ENCODE measurements at places on chromosomes 2 and 18.

DNA sequence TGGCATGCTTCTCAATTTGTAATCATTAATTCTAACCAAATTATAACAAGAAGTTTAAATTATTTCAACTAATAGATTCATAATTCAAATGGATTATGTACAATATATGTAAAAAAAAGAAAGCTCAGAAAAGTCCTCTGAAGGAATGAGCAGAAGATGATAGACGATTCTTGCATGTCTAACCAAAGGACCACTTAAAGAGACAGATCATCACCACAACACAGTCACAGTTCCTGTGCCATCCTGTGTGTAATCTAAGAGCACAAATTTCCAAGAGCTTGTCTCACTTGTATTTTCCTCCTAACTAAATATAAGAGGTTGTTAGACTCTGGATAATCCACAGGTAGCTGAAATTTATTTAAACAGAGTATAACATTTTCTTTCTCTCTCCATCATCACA is 122.3 kb upstream of the CD226 start:
- DNase-seq = no peak

- no peak for DNase-seq
Measured at GRCh38 chr18:58653814-58654509, 17.3 kb upstream of the MALT1 start.

DNA sequence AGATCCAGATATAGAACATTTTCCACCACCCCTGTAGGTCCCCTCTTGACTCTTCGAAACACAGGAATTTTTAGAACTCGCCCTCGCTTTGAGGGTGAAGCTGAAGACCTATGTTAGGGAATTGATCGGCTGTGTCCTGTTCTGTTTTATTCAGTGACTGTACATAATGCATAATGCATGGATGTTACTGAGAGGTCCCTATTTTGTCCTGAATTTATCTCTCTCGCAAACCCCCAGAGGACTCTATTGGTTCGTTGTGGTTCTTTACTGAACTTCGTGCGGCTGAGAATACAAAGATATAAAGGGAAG is 431 bp upstream of the EIF5B start:
- no peak for DNase-seq

GRCh38 chr2:85462322-85462721 is 43.8 kb downstream of the SH2D6 start:
- DNase-seq = no peak

DNA sequence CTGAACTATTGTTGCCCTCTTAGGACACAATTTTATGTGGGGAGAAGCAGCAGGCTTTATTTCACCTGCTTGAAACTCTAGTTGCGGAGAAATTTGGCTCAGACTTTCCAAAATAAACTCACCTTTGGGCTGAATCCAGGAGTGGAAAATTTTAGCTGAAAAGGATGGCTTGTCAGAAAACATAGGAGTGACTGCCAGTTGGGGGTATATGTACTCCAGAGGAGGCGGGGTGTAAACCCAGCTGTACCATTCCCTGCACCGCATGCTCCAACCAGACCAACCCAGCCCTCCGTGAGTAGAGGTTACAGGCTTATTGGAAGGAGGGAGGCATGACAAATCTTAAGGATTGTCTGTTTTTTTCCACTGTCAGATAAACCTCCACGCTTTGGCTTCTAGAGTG is 53.8 kb downstream of the PRKCE start:
- DNase-seq = no peak

- DNase-seq = no peak
Measured at GRCh38 chr2:144461308-144461766, 58.6 kb downstream of the ZEB2 start.

- no peak for DNase-seq
Measured at GRCh38 chr2:241677392-241677791, 9.2 kb downstream of the DTYMK start.

GRCh38 chr2:54372361-54372760 is 83.8 kb upstream of the SPTBN1 start:
- DNase-seq = no peak

DNA sequence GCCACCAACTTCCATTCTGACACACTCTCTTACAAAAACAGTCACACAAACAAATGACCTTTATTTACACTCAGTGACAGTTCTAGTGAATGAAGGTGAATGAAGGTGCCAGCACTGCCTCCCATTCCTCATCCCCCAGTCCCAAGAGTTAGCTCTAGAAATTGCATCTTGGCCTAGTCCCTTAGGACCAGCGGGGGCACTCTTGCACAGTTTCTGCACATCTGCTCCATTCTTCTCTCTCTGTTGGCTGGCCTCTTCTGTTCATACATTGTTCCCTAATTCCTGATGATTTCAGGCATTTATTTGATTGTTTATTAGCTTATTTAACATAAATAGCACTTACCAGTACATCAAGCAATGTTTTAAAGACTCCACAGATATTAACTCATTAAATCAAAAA is 30.9 kb downstream of the GAREM1 start:
- peak; percentile 16 for DNase-seq

GRCh38 chr2:129464036-129464435 is 515.4 kb upstream of the RAB6C start:
- DNase-seq = no peak

- DNase-seq = no peak
Measured at GRCh38 chr18:6270771-6271216, 143.9 kb downstream of the L3MBTL4 start.

- no peak for DNase-seq
Measured at GRCh38 chr2:185978634-185979407, 240.2 kb downstream of the FSIP2 start.

GRCh38 chr18:55353806-55354205 is 234.2 kb downstream of the TCF4 start:
- no peak for DNase-seq

DNA sequence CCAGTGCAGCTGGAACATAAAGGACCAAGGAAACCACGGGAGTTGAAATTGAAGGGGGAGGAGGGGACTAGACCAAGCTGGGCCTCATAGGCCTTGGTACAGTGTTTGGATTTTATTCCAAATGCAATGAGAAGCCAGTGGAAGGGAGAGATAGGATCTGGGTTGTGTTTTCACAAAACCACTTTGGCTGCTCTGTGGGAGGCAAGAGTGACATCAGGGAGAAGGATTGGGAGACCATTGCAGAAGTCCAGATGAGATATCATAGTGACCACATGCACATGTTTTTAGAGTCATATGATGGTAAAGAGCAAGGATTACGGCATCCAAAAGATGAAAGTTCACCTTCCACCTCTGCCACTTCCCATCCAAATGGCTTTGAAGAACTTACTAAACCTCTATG is 210.2 kb downstream of the PAX3 start:
- no peak for DNase-seq

DNA sequence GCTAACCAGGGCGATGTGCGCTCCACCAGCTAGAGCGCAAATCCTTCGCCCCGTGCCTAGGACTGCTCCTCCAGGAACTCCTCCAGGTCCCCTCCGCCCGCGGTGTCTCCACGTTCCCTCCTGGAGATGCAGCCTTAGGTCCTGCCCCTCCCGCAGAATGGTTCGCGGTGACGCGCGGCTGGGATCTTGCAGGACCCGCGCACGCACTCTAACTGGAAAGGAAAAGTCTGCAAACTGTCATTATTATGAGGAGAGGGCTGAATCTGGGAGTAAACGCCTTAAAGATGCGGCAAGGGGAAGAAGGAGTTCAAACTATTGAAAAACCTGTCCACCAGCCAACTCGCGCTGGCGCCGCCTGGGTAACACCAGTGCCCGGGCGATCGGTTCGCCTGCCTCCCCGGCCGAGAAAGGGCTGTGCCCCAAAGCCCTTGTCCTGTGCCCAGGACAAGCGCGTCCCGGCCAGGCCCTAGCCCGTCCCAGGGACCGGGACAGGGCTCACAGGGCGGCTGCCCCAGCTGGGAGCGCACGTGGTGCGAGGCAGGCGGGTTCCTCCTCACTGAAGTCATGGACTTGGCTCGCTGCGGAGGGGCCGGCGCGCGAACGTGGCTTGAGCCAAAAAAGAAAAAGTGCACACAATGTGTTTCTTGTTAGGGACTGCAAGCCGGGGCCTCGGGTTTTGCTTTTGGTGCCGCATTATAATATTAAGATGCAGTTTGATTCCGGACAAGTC is 5.5 kb upstream of the ID2 start:
- peak; percentile 37 for DNase-seq

DNA sequence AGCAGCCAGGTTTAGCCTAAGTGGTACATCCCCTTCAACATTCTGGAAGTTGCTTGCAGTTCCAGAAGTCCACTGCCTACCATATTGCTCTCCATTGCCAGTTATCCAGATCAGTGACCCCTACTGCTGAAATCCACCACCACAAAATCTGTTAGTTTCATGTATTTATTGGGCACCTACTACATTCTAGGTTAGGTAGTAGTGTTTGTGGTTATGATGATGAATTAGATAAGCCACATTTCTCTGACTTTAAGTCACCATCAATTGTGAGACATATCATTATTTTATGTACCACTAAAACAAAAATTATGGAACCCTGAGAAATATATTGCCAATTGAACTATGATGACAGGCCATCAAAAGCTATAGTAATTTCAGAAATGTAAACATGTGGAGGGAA is 139.5 kb upstream of the PKDCC start:
- DNase-seq = no peak

DNA sequence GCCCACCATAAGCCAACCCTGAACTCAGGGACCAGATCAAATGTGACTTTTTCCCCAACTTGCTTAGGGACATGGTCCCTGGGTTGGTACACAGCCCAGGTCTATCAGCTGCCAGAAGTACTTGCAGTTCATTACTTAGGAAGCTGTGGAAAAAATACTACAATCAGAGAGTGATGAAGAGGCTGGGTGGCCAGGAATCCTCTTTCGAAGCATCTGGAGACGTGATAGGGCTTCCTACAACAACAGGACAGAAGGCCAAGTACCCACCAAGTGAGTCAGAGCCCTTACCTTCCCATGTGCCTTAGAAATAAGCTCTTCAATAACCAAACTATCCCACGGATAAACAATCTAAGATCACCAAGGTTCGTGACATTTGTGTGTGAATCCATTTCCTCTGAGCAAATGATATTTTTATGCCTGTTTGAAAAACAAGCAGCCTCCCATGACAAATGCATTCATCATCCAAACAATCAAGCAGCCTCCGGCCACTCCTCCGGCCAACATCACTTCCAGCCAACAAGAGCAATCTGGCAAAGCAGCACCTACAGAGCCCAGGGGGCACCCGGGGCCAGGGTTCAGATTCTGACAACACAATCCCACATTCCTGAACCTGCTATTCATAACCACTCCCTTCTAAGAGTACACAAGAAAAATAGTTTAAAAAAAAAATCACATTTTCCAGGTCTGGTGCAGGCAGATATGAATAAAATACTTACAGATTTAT is 26.4 kb downstream of the TBC1D8 start:
- DNase-seq = no peak

DNA sequence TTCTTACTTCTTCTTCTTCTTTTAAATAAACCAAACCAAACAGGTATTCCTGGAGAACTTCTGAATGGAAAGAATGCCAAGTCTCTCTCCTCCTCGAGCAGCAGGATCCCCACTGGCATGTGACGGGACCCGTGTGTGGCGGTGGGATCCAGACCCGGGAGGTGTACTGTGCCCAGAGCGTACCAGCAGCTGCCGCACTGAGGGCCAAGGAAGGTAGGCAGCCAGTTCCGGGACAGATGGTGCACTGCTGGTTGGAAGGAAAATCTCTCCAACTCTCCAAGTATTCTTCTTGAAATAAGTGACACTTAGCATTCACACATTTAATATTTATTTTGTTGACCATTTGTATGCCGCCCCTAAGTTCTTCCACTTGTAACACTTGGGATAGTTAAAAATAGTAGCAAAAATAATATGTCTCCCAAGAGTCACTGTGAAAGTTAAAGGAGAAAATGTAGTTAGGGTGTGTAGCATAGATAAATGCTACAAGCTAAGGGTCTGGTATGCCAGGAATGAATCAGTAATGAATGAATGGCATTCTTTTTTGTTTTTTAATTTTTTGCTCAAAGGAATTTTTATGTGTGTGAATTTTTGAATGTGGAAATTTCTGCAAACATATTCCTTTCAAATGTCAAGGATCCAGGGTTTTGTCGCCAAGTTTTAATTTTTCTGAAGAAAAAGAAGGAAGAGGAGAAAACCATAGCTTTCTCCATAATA is 349.9 kb downstream of the THSD7B start:
- no peak for DNase-seq

DNA sequence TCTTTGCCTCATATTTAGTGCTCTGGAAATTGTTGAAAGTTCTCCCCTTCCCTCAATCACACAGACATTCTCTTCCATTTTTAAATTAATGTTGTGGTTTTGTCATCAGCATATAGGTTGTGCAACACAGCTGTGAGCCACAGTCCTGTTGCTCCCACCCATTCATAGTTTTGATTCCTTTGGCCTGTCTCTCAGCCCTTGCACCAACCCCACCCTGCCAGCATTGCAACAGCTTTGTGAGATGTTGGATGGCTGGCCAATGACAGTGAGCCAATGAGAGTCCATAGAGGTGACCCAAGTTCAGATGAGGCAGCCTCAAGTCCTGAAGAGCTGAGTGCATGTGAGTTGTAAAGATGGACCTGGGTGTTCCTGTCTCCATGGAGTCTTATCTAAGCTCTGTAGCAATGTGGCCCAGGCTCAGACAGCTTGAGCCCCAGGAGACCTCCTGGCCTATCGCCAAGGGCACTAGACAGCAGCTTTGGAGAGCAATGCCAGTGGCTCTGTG is 775.5 kb downstream of the RNF144A start:
- DNase-seq = no peak

GRCh38 chr2:238100049-238100820 is at the start of gene ESPNL:
ESPNL (plus strand) TSS chr2:238100340; CDS start chr2:238100420, 80 bp downstream.
- no peak for DNase-seq

- DNase-seq = no peak
Measured at GRCh38 chr2:74856004-74856578, 22.2 kb downstream of the HK2 start.

DNA sequence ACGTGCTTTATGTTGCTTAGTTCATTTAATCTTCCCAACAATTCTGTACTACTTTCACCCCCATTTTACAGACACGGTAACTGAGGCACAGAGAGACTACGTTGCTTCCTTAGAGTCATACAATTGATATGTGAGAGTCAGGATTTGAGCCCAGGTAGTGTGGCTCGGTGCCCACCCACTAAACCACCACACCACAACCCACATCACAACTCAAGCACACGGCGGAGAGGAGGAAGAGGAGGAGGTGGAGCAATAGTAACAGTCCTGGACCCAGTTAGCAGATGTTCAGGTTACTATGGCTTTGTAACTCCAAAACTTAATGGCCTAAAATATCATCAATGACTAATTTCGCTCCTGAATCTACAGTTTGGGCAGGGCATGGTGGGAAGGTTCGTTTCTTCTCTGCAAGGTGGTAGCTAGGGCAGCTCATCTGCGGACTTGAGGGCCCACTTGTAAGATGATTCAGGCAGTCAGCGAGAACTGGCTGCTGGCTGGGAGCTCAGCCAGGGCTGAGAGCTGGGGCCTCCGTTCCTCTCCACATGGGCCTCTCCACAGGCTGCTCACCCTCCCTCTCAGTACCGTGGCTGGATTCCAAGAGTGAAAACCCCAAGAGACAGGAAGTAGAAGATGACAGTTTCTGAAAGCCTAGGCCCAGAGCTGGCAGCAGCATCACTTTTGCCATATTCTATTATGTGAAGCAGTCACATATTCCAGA is 167.1 kb downstream of the ZFP36L2 start:
- DNase-seq = no peak

- no peak for DNase-seq
Measured at GRCh38 chr2:43724728-43725526, 48.7 kb upstream of the C1GALT1C1L start.

GRCh38 chr2:126359494-126359893 is 296.5 kb upstream of the GYPC start:
- DNase-seq = no peak

- no peak for DNase-seq
Measured at GRCh38 chr2:181440919-181441318, 16.3 kb upstream of the ITGA4 start.

GRCh38 chr18:11089931-11090715 is 59.2 kb downstream of the PIEZO2 start:
- no peak for DNase-seq
